ENCODE measurements at places on chromosomes 11 and 22.

GRCh38 chr11:92796744-92797143 lies 172.7 kb upstream of the MTNR1B start:
- no peak for DNase-seq

DNA sequence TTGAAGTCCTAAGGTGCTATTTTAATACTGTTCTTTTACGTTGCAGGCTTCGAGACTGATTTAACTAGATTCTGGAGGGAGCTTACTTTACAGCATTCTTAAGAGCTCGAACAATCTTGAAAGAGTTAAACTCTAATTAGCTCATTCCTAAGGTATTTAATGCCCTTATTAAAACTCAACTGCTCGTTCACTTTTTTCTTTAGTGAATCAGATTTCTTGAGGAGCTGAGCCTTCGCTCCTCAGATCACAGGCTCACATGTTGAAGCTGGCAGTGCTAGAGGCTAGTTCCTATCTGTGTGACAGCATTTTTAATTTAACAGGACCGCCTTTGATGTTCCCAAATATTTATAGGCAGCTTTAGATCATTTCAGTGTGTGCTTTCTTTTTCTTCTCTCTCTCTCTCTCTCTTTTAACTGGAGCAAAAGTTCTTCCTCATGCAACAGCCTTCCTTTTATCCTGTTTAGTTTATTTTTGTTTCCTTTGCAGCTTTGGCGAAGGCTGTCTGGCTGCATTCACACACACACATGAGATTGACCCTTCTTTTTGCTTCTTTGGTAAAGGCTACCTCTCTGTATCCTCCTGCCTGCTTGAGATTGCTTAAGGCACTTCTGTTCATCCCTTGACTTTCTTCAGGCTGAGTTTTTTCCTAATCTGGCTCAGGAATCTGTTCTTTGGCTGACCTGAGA lies 21.0 kb downstream of the ZNRF3 start:
- no peak for DNase-seq

DNA sequence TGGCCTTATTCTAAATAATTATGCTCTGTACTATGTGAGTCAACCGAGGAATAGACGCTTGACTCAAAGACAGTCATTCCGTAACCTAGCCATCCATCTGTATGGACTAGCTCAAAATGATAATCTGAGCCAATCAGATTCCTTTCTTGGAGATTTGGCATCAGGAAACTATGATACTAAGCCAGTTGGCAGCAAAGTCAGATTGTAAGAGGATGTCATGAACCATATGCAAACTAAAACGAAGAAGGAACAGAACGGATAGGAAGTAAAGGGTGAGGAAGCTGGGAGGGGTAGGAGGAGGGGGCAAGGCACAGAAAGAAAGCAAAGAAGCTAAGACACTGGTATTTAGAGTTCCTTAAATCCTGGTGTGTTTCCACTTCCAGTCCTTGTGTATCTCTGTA lies 10.7 kb upstream of the SESN3 start:
- no peak for DNase-seq

DNA sequence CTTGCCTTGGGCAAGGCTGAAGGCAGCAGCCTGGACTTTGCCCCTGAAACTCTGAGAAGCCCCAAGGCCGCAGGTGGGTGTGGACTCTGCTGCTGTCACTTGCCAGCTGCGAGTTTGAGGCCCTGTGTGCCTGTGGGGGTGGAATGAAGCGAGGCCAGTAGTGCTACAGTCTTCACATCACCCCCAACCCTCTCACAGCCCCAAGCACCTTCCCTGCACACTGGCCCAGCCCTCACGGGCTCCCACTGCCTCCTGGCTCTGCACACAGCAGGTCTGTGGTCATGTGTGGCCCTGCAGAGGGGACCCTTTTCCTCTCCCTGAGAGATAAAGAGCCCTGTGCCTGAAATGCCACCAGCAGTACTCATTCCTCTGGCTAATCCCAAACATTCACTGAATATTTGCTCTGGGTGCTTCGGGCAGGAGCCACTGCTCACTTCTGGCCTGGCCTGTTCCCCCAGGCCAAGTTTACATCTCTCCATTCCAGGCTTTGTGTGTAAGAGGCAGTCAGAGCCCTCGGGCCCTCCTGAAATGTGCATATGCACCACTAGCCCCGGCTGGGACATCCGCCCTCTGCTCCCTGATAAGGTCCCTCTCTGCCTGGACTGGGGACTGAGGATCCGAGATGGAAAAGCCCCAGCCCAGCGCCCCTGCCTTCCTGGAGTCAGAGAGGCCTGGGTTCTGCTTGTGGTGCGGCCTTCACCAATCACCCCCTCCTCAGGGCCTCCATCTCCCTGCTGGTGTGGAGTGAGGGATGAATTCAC lies 17.7 kb downstream of the MGAT3 start:
- DNase-seq = no peak

- no peak for DNase-seq
Measured at GRCh38 chr11:69365558-69365957, 71.6 kb downstream of the MYEOV start.

DNA sequence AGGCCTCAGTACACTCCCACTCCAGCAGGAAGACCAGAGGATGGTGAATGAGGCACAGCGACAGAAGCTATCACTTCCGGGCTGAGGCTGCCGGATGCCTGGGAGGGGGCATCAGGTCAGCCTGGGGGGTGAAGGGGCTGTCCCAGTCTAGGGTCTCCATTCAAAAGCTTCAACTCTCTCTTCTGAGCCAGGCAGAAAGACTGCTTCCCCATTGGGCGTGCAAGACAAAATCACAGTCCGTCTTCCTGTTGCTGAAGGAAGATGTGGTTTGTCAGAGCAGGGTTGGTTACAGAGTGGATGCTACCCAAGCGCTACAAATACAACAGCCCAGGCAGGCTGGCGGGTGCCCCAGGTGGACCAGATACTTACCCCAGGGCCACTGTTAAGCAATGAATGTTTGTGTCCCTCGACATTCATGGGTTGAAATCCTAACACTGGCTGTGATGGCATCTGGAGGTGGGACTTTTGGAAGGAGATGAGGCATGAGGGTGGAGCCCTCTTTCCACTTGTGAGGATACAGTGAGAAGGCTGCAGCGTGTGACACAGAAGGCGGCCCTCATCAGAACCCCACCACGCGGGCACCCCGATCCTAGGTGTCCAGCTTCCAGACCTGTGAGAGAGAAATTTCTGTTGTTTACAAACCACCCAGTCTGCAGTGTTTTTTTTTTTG lies 12.0 kb downstream of the UPK3A start:
- no peak for DNase-seq

DNA sequence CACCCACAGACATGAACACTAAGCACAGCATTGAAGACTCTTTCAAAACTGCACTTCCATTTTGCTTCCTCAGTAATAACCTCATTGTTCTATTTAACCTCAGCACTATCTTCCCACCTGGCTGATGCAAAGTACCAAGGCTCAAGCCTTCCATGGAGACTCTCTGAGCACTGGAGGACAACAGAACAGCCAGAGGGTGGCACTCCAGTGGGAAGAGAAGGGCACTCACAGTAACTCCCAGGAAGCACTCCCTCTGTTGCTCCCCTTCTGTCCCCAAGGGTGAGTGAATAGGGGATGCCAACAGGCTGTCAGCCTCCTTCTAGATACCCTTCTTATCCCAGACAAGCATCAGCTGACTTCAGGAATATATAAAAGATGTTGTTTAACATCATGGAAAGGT lies 3.5 kb downstream of the ME3 start:
- DNase-seq = no peak

DNA sequence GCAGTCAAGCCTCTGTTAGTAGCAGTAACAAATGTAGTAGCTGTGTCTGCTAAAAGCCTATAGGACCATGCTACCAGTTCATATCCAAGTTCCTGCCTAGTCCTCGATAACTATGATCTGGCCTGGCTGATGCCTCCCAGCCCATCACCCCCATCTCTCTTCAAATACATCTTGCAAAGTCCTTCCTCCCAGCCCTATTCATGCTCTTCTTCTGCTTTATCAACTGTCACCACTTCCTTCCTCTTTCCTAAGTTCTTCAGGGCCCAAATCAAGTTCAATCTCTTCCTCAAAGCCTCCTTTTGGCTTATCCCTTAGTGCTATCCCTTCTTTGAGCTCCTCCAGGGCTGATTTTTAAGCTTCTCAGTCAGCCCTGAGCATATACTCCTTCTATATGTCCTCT lies 150.9 kb upstream of the THY1 start:
- no peak for DNase-seq

All from stimulated activated CD8-positive, alpha-beta memory T cell treated with anti-CD3 and anti-CD28 coated beads, Interleukin-4, amount 100 ng/mL, for 4 hours (primary cell).